ENCODE measurements at places on chromosomes 5 and 9.

- no peak for DNase-seq
Observed at GRCh38 chr9:73916016-73916673, 581.0 kb upstream of the RORB start.

DNA sequence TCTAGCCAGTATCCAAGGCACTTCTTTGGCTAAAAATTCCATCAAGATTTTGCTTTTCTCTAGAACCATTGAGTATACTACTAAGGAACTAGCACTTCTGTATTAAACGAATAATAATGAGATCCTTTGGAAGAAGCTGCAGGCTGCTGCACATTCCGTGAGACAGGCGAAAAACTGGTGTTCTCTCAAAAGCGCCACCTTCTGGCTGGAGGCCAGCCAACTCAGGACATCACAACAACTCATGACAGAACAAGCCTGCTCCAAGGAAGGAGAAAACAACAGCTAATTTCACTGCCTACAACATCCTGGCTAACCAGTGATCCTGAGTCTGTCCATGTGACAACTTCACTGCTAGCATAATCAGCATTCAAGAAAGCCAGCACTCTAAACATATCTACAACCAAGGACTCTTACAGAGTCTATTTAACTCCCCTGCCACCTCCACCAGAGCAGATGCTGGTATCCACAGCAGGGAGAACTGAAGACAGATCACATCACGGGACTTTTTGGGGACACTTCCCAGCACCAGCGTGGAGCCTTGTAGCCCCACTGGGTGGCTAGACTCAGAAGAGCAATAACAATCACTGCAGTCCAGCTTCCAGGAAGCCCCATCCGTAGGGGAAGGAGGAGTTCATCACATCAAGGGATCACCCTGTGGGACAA lies 150.5 kb downstream of the YTHDC2 start:
- no peak for DNase-seq

GRCh38 chr9:16246785-16247184 lies 623.7 kb downstream of the BNC2 start:
- no peak for DNase-seq

DNA sequence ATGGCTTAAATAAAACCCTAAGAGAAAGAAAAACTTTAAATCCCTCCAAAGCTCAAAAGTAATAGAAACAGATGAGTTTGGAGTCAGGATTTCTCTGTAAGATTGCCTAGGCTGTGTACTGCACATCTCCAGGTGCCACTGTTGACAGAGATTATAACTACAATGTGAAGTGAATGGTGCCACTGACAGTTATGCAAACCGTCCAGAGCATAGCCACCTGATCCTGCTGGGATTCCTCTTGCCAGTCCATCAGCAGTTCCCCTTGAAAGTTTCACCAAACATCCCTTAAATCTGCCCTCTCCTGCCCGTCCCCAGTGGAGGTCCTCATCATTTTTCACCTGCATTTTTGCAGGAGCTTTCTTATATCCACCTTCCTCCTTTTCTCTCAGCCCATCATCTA lies 42.5 kb downstream of the FXN start:
- DNase-seq: no peak

GRCh38 chr9:116391306-116391900 lies 237.8 kb downstream of the PAPPA start:
- DNase-seq: no peak

DNA sequence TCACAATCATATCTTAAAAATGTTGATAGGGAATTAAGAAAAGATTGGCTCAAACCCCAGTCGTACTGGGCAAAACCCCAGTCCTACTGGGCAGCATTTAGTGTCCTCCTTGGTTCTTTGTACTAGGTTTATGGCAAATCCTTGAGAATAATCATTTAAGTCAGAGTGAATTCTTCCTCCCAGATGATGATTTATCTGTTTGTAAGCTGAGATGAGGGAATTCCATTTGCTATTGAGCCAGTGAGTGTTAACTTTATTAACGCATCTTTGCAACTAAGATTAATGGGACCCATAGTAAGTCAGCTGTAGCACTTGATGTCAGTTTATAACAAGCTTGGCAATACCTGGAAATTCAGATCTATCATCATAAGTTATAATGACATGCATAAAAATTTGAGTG lies 821.8 kb upstream of the DMAC1 start:
- DNase-seq: no peak

DNA sequence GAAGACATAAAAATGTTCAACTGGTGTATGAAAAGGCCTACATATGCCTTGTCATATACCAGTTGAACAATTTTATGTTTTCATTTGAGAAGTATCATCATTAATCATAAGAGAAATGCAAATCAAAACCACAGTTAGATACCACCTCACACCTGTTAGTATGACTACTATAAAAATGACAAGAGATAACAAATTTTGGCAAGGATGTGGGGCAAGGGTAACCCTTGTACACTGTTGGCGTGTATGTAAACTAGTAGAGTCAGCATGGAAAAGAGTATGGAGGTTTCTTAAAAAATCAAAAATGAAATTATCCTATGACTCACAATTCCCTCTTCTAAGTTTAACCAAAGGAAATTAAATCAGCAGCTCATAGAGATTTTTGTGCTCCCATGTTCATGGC lies 250.4 kb upstream of the ST8SIA4 start:
- no peak for DNase-seq

- DNase-seq: no peak
Observed at GRCh38 chr9:20397348-20397747, 225.0 kb downstream of the MLLT3 start.

- no peak for DNase-seq
Observed at GRCh38 chr5:145990170-145990569, 53.8 kb downstream of the SH3RF2 start.

GRCh38 chr5:108827131-108827530 lies 79.4 kb downstream of the FER start:
- no peak for DNase-seq

- no peak for DNase-seq
Observed at GRCh38 chr5:97980291-97980690, 793.2 kb upstream of the RGMB start.

- no peak for DNase-seq
Observed at GRCh38 chr5:14773588-14773987, 98.0 kb downstream of the ANKH start.

- DNase-seq: no peak
Observed at GRCh38 chr9:806285-807156, 35.0 kb upstream of the DMRT1 start.

GRCh38 chr5:80740999-80741398 lies 86.2 kb upstream of the DHFR start:
- DNase-seq: no peak

DNA sequence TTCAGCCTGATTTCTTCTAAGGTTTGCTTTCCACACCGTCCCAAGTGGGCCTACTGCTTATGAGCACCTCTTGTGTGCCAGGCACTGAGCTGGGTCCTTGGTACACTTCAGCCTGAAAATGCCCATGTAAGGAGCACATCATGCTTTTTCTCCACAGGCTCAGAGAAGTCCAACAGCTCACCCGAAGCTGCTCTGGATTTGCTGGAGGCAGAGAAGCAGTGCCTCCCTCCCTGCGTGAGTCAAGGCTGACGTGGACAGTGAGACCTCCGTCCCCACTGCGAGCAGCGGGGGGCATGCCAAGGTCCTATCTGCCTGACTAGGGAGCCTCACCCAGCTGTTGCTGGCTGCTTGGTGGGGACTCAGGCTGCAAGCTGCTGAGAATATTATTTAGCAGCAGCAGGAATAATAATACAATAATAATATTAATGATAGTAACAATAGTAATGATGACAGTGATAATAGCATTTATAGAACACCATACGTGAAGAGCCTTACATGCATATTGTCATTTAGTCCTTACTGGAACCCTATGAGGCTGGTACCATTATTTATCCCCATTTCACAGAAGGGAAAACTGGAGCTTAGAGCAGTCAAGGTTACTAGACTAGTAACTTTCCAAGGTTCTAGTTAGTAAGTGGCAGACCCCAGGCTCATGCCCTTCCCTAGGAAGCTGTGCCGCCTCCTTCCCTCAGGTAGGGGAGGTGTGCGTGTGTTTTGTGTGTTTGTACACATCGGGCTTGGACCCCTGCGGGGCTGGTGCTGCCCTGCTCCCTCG lies 194.8 kb downstream of the HSPA4 start:
- DNase-seq: no peak

DNA sequence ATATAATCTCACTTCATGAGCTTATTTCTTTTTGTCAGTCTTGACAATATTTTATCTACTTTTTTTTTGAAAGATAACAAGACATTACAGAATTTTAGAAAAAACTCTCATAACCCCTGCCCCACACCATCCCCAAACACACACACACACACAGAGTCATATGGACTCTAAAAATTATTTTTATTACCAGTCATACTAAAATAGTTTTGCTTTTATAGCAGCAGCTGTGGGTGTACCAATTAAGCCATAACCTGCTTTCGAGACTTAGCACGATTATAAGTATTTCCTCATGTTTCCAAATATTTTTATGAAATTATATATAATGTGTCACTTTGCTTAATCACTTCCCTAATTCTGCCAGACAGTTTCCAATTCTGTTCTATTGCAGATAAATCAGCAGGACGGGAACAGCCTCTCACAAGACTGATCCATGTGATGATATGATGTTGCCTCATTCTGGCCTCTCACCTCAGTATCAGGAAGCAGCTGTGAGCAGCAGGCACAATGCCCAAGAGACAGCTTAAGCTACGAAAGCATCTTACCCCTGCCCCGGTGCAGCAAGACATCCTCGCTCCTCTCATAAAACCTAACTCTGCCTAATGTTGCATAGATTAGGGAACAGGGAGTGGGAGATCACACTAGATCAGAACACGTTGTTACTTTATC lies 7.0 kb downstream of the PDCL start:
- DNase-seq: no peak

DNA sequence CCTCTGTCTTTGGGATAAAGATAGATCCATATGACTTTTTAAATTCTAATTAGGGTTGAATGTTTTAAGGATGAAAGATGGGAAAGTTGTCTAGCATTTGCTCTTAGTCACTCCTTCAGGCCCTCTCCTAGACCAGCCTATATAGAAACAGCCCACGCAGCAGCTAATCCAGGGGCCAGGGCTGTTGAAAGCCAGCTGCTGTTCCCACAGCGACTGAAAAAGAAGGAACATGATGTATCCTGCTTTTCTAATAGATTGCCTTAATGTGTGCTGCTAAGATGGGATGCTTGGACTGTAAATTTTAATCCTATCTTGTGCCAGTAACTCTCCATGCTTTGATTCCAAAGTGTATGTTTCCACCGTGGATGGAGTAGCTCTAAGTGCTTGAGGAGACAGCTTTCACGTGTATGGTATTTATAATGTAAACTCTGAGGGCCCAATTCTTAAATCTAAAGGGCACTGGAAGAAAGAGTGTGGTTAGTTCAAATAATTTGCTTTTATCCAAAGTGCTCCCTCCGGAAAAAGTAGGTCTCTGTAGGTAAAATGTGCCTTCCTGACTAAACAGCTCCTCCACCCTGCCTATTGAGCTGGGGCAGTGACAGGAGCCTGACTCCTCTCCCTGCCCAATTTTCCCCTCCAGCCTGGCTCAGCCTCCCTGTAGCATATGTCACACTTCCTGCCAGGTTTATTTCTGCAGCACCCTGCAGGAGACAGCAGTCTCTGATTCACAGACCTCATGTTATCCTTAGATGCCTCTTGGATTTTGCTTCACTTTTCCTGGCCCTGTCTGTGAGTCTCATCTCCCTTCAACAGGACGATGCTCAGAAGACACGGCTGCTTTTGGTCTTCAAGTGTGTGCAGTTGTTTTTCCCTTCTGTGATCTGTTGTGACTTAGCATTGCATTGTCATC lies 33.2 kb downstream of the SLC36A1 start:
- DNase-seq: no peak

Measured in stimulated activated CD4-positive, alpha-beta T cell treated with anti-CD3 and anti-CD28 coated beads, Interleukin-15, amount 100 ng/mL, for 48 hours (primary cell).